ENCODE measurements at places on chromosomes 3 and 15.

DNA sequence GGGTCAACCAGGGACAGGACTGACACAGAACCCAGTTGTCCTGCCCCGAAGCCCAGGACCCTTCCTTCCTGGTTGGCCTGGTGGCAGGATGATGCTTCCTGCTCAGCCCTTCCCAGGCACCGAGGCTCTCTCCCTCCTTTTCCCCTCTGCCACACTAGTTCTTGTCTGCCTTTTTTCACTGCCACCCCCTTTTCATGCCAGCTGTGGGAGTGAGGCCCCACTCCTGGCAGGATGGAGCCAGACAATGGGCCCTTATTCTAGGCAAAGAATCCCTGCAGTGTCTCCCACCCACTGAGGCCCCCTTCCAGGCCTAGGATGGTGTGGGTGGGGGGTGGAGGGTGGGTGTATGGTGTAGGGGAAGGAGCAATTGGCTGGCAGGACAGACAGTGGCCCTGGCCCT, 1.1 kb upstream of the SCAMP5 start:
- DNase-seq = no peak

DNA sequence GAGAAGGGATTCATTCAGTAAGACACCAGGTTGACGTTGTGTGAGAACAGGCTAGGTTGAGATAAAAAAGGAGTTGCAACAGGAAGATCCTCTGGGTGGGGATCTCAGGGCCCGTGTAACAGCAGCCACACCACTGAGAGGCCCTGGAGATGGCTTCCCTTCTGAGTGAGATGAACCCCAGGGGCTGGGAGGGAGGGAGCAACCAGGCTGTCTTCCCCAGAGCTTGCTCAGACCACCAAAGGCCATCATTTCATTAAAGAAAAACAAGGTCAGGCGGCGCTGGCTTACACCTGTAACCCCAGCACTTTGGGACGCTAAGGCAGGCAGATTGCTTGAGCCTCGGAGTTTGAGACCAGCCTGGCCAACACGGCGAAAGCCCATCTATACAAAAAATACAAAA, 187.7 kb downstream of the ATP10A start:
- no peak for DNase-seq

GRCh38 chr15:40439461-40439959, 1.2 kb upstream of the BAHD1 start:
- no peak for DNase-seq

DNA sequence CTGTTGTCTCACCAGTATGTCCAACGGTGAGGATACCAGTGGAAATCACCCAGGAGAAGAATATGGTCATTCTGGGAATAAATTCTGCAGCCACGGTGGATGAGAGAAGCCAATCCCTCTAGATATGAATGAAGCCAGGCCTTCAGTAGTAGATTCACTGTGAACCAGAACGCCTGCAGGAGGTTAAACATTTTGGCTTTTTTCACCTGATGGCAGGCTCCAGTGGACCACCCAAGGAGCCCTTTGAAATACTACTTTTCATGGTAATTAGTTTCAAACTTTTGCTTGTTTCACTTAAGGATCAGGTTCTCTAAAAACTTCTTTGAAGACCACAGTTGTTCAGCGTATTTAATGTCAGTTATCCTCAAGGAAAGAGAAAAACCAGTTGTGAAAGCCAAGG, 353.4 kb downstream of the RORA start:
- no peak for DNase-seq

GRCh38 chr15:50979041-50979440, 70.6 kb downstream of the AP4E1 start:
- no peak for DNase-seq

GRCh38 chr3:189602471-189602870, 28.7 kb upstream of the TP63 start:
- no peak for DNase-seq

- no peak for DNase-seq
These were observed 58.7 kb downstream of the FGD5 start for GRCh38 chr3:14877469-14877868.

GRCh38 chr3:54573858-54574257, 354.0 kb downstream of the LRTM1 start:
- no peak for DNase-seq
